ENCODE measurements at places on chromosomes 5 and 9.

GRCh38 chr5:121218086-121218485 is 633.6 kb upstream of the FTMT start:
- DNase-seq: no peak

DNA sequence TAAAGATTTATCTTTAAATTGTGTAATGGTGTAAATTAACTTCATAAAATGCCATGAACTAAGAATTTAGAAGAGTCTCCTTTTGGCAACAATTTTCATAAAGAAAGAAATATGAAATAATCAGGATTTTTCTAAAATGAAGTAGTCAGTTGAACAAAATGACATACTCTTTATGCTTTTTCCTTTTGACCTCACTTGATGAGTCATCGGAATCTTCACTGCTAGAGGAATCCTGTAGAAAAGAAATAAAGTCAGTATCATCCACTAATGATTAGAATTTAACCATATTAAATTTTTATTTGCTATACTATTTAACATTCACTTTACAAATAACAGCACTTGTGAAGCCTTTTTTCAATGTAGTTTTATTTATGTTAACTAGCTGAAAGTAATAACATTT is 26.1 kb downstream of the CHD1 start:
- DNase-seq: peak; percentile 83

- no peak for DNase-seq
These were observed 202.0 kb downstream of the AUH start for GRCh38 chr9:91159664-91160121.

GRCh38 chr5:133746834-133747233 is 134.5 kb upstream of the FSTL4 start:
- peak; percentile 3 for DNase-seq

DNA sequence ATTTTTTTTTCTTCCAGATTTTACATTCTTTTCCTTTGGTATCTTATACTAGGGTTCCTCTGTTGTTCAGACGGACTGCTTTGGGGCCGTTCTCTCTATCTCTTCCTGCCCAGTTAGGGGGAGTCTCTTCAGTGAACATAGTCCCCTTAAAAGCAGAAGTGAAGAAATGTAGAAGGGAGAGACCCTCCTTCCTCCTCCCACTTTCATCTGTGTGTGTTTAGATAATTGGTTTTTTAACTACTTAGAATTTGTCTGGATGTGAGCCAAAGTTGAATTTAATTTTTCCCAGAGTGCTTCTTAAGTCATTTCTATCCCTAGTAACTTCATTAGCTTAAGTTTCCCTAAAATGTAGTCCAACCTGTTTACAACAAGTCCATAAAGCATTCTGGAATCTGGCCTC is 167.5 kb downstream of the HACD4 start:
- no peak for DNase-seq

DNA sequence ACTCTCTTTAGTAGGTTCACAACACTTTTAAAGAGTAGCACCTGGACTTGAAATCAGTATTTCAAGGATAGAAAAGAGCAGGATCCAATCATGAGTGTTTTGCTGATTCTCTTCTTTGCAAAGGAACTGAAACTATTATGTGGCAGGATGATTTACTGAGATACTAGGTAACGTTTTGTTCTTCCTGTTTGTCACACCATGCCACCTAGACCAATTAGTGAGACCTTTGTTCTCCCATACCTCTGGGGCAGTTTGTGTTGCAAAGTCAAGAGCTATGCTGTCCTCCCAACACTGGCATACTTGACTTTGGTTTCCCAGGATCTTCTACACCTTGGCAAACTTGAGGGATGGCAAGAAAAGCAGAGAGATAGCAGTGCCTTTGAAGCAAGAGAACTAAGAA is 43.4 kb downstream of the PPP1R2B start:
- no peak for DNase-seq

GRCh38 chr5:74492230-74492629 is 148.3 kb downstream of the ENC1 start:
- no peak for DNase-seq

GRCh38 chr9:104087894-104088293 is 6.2 kb upstream of the SMC2 start:
- DNase-seq: no peak

GRCh38 chr9:89186960-89187359 is 8.3 kb upstream of the SHC3 start:
- no peak for DNase-seq

DNA sequence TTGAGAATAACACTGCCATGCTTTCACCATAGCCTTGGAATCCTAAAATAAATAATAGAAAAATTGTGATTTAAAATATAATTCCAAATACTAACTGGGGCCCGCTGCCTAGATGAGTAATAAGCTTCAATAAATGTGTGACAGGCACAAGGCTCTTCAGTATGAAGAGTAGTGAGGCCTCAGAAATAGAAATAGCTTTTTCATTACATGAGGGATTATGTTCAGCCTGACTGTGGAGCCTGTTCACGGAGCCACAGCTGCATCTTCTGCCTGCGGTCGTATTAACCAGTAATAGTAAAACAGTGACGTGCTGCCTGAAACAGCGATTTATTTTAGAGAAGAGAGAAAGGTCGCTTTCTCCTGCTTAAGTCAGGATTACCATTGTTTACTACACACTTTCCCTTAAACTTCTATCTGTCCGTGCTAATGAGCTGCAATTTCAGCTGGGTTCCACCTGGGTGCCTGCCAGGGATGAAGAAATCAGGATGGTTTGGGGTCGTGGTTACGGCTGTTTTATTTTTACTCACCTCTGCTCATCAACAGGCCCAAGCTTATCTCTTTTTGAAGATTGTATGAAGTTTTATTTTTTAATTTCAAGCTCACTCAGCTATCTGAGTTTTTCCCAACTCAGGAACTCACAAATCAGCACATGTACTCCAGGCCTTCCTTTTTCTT is 284.9 kb upstream of the WWC1 start:
- DNase-seq: no peak

DNA sequence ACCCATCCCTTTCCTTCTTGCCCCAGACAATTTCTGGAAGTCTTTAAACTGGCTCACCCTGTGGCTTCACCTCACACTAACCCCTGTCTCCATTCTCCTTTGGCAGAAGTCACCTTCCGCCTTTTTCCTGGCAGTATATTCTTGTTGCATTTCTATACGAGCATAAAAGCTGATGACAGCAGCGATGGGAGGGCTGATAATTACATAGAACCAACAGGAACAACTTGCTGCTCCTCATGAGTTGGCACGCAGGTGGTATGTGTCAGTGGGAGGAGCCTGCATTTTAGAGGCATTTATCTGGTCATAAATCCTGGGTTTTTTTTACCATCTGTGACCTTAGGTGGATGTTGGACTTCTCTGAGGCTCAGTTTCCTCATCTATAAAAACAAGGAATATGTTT is 61.4 kb upstream of the CKMT2 start:
- no peak for DNase-seq

- no peak for DNase-seq
These were observed 146.5 kb downstream of the PAM start for GRCh38 chr5:102901424-102902134.

DNA sequence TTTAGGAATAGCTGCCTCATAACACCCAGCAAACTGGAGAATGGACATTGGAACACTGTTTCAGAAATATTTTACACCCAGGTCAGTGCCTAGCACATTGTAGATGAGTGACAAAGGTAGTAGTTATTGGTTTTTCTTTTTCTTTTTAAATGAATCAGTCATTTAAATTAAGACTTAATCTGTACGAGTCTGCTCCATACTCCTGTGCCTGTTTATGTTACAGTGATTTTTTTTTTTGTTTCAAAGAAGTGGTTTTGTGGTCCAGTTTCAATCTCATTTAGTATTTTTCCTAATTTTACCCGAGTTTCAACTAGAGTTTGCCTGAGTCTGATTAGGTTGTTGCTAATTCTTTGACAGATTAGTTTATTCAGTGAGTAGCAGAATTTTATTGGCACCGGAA is 16.2 kb downstream of the LMNB1 start:
- DNase-seq: no peak

GRCh38 chr9:87389936-87390335 is 107.7 kb upstream of the DAPK1 start:
- peak; percentile 33 for DNase-seq

- peak; percentile 77 for DNase-seq
These were observed 1.2 kb downstream of the CARD6 start for GRCh38 chr5:40842351-40842750.

DNA sequence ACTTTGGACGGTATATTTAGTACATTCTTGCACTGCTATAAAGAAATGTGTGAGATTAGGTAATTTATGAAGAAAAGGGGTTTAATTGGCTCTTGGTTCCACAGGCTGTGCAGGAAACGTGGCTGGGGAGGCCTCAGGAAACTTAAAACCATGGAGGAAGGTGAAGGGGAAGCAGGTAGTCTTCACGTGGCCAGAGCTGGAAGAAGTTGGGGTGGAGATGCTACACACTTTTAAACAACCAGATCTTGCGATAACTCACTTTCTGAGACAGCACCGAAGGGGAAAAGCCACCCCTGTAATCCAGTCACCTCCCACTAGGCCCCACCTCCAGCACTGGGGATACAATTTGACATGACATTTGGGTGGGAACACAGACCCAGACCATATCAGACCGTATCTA is 13.5 kb downstream of the CNOT6 start:
- no peak for DNase-seq

DNA sequence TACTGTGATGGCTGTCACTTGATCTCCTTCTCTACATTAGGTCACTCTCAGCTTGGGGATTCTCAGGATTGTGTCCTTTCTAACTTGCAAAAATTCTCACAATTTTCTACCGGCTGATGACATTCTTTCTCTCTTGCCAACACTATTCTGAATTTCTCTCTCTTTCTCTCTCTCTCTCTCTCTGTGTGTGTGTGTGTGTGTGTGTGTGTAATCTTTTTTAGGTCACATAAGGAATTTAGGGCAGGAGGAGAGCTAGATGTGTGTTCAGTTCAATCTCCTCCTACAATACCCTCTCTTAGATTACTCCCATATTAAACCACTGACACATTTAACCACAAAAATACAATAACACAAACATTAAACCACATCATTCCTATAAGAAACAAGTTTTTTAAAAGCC is 242.3 kb upstream of the NREP start:
- DNase-seq: peak; percentile 68

DNA sequence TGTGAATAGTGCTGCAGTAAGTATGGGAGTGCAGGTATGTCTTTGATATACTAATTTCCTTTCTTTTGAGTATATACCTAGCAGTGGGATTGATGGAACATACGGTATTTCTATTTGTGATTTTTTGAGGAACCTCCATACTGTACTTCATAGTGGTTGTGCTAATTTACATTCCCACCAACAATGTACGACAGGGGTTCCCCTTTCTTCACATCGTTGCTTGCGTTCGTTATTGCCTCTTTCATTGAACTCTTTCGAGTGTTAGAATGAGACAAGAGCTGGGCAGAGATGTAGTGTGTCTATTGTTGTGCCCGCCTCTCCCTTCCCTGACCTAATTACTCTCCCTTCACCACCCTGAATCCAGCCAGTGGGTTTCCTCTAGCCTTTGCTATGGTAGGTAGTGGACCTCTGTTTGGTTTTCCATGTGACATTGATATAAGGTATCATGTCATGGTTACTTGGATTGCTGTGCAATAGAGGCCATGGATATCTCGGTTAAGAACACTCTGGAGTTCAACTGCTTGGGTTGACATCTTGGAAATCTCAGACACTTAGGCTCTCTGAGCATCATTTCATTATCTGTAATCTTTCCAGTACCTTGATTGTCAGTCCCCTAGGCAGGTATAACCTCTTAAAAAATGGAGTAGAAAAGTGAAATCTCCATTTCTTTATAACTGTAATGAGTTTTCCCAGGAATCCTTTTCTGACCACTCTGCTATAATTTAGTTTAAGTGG is 19.5 kb downstream of the AOPEP start:
- no peak for DNase-seq

GRCh38 chr5:130017173-130017572 is 112.9 kb downstream of the CHSY3 start:
- DNase-seq: no peak

GRCh38 chr5:171023508-171023907 is 161.7 kb downstream of the RANBP17 start:
- peak; percentile 0 for DNase-seq

GRCh38 chr9:92656537-92656925 is 13.4 kb downstream of the IPPK start:
- no peak for DNase-seq

- no peak for DNase-seq
These were observed 24.5 kb downstream of the SNX18 start for GRCh38 chr5:54541823-54542783.

GRCh38 chr5:59034498-59035186 is 451.8 kb downstream of the RAB3C start:
- DNase-seq: peak; percentile 77

- no peak for DNase-seq
These were observed 112.2 kb downstream of the MCTP1 start for GRCh38 chr5:95172659-95173058.

DNA sequence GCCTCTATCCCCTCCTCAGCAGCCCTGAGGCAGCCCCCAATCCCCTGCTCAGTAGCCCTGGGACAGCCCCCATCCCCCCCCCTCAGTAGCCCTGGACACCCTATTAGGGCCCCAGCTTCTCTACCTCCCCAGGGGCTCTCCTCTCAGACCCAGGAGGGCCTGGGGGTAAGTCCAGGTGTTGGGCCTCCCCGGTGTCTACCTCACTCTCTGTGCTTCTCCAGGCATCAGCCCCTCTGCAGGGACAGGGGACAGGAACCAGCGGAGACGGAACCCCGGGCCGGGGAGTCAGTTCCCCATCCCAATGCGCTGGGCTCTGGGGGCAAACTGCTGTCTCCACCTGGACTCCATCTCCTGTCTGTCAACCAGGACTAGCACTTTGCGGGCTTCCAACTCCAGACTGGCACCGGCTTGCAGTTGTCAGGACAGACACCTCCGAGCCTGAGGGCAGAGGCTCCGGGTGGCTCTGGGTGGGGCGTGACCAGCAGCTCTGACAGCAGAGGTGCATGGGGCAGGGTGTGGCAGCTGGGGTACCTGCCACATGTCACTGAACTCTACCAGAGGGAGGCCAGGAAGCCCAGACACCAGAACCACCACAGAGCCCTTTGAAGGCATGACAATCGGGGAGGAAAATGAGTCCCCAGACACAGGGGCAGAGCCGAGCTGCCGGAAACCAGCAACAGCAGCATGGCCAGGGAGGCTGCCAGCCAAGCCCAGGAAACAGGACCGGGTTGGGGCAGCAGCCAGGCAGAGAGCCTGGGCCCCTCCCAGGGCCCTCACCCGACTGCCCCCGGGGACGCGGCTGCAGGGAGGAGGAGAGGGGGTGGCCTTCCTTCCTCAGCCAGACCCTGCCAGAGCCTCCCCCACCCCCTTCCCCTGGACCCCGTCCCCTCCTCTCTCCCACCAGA is 17.7 kb upstream of the UBAC1 start:
- DNase-seq: no peak

DNA sequence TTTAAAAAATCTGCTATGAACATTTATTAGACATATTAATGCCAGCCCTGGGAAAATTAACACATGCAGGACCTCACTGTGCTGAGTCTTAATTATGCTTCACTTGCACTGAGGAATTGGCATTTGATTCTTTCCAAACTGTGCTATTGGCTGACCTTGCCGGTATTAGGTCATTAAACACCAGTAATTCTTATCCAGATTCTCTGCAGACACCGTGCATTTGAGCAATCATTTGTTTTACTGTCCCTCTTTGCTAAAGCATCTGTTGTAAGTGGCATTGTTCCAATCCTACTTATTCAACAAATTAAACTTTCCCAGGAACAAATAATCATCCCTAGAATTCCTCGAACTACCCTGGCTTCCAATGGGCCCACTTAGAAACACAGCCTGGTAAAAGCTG is 145.0 kb downstream of the SLC12A2 start:
- DNase-seq: peak; percentile 70

Measured in GM23248 (cell line).